ENCODE measurements at places on chromosomes 2 and 18.

GRCh38 chr2:43059183-43059897, 167.1 kb downstream of the ZFP36L2 start:
- DNase-seq = peak; percentile 69

GRCh38 chr2:131105156-131105949, at the start of gene PLEKHB2:
Gene PLEKHB2, plus strand, starts transcription at chr2:131105336. Its CDS starts 15,606 bp downstream, at chr2:131120942.
- peak; percentile 94 for DNase-seq

GRCh38 chr2:204024503-204024902, 87.9 kb downstream of the ICOS start:
- DNase-seq = no peak

- no peak for DNase-seq
These were observed 9.3 kb upstream of the MTCL1 start for GRCh38 chr18:8695932-8696517.

DNA sequence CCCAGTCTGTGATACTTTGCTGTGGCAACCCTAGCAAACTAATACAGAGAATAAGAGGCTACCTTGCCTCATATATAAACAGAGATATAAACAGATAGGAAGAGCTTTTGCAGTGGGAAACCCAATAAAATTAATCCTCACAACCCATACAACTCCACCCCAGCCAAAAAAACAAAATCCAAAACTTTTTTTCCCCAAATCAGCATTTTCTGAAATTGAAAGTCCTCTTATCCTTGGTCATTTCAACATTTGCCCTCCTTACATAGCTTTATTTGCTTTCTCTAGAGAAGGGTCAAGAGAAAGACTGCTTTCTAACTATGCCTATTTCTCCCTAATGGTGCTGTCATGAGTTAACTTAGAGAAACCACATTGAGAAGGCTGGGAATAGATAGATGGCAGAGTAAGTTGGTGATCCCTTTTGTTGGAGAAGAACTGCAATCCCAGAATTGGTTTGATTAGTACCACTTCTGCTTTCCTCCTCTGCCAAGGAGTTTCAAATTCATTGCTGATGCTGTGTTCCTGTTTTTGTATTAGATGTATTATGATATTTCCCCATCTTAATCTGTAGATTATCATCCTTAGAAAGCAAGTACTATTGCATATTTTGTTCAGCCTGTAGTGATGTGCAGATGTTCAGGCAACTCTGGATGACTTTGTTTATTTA, 76.5 kb upstream of the B3GNT2 start:
- DNase-seq = no peak

GRCh38 chr2:131044757-131045150, 48.5 kb downstream of the FAM168B start:
- no peak for DNase-seq

DNA sequence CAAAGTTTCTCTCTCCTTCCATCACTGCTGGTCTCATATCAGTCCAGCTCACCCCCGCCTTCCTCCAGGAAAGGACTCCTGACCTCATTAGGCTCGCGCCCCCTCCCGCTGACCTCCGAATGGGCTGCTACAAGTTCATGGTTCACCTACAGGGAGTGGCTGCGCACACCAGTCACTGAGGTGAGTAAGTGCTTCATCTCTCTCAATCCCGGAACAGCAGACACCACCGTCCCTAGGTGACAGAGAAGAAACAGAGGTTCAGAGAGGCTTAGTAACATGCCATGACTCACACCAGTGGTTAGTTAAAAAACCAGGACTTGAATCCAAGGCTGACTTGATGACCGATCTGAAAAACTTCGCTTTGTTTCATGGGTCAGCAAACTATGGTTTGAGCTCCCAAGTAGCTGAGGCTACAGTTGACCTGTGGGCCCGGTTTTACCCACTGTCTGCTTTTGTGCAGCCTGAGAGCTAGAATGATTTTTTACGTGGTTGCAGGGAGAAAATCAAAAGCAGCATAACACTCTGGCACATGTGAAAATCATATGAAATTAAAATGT, 42.0 kb downstream of the ZFP36L2 start:
- DNase-seq = peak; percentile 62

DNA sequence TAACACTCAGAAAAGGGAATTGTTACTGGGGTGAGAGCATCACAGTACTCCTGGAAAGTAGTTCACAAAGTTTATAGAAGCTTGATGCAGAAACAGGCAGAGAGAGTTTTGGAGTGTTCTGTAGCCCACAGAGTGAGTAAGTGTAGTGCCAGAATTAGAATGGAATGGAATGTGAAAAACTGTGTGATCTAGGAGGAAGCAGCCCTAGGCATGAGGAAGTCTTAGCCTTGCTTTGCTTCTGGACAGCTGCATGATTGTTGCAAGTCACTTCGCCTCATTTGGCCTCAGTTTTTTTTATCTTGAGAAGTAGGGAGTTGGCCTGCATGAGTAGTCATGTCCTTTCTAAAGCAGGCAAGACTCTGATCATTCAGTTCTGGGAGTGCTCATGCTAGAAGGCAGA, 10.9 kb downstream of the SERPINB12 start:
- DNase-seq = no peak

GRCh38 chr2:109498906-109499305, 114.9 kb downstream of the SEPTIN10 start:
- DNase-seq = no peak

DNA sequence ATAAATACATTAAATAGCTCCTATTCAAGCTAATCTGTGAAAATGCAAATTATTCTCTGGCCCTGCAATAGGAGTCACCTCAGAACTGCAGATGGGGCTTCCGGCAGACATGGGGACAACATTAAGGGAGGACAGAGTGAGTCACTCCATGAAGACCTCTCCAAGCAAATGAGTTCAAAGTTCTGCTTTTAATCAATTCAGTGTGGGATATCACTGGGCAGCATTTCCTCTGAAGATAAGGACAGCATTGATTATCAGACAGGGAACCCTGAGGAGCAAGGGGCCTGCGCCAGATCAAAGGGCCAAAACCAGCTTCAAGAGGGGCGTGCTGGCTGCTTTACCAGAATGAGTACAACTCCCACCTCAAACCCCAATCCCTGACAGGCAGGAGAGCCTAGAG, 356.9 kb upstream of the KLHL29 start:
- no peak for DNase-seq

GRCh38 chr2:200101922-200102321, 146.5 kb downstream of the MAIP1 start:
- no peak for DNase-seq

DNA sequence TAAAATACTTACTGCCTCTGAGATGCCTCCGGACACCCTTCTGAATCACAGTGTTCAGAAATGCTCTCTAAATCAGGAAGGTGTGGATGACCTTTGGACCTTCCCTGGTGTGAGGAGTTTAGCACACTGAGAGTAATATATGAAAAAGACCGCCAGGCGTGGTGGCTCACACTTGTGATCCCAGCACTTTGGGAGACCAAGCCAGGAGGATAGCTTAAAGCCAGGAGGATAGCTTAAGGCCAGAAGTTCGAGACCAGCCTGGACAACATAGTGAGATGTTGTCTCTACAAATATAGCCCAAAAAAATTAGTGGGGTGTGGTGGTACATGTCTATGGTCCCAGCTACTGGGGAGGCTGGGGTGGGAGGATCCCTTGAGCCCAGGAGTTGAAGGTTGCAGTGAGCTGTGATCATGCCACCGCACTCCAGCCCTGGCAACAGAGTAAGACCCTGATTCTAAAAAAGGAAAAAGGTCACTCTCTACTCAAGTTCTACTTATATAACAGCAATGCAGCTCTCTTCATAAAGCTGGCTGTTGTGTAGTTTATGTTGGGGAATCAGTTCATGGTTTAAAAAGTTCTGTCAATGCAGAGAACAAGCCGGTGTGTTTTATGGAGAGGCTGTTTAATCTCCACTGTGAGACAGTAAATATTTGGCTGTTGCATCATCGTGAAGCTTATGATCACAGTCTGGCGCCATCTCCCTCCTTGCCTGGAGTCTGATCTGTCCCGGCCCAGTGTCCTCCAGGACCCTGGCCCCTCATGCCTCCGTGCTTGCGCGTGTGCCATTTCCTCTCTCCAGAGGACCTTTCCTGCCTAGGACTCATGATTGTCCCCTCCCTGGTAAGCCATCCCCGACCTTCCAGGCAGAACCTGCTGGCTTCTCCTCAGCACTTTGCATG, 184.5 kb downstream of the FAM210A start:
- no peak for DNase-seq

DNA sequence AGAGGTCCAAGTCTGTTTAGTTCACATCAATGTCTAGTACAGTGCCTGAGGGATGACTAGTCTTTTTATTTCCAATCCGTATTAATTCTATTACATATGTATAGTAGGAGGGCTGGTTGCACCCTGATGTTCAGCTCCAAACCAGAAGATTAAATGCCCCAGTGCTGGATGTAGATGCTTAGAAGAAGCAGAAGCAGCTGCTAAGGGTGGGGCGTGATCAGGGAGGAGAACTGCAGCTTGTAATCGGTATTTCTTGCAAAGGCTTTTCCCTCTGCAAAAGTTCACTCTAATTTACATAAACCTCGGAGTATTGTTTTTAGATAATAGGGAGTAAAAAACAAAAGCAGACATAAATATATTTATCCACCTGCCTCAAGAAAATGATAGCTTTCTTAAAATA, 145.3 kb upstream of the ITGA4 start:
- no peak for DNase-seq

DNA sequence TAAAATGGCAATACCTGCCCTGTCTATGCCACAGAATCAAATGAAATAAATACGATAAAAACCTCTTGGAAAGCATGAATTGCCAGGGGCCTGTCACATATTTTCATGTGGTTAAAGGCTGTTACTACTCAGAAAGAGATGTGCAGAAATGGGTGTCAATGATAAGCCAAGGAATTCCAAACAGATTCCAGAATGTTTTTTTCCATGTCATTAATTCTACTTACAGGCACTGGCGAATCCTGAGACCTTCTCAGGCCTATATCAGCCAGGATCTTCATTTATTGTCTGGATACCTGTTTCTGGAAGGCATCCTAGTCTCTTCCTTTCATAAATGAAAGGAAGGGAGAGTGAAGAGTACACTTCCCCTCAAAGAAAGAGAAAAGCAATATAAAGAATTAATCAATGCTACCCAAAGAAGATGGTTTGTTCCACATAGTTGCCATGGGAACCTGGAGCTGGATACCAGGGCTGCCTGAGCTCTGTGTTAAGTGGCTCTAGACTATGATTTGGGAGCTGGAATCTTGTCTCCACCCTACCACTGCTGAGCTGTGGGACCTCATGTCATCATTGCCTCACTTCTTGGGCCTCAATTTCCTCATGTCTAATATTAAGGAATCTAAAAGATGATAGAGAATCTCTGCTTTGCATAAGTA, 335.1 kb upstream of the SKOR2 start:
- DNase-seq = no peak

- no peak for DNase-seq
These were observed 15.5 kb downstream of the SLC66A2 start for GRCh38 chr18:79935925-79936324.

GRCh38 chr18:48534364-48534763, 4.5 kb upstream of the CTIF start:
- no peak for DNase-seq

- no peak for DNase-seq
These were observed 522.3 kb downstream of the SOX11 start for GRCh38 chr2:6214471-6214870.

DNA sequence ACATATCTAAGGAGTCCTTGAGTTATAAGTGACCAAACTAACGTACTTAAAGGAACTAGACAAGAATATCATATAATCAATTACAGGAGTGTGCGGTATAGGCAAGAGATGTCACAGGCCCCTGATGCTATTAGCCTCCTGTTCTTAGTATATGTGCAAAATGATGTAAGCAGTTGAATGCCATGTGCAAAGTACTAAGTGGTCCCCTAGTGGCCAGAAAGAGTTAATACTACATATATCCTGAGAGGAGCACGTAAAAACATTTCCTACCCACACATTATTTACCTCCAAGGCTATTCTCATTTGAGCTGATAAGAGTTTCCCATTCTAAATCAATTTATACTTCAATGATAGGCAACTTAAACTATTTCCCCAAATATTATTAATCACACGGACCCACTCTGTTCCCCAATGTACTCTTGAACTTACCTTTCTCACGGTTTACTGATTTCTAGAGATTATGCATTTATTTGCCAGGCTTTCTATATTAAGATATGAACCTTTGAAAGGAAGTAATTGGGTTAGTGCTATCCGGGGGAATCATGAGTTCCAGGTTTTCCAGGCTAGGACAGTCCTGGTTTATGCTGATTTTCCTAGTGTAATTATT, 158.0 kb upstream of the KLHL14 start:
- DNase-seq = no peak

GRCh38 chr18:63078471-63078870, 241.1 kb downstream of the BCL2 start:
- no peak for DNase-seq

- DNase-seq = no peak
These were observed 38.8 kb downstream of the EPHA4 start for GRCh38 chr2:221533299-221533698.

- no peak for DNase-seq
These were observed 103.8 kb downstream of the ASAP2 start for GRCh38 chr2:9310377-9310776.

GRCh38 chr2:238574490-238575271, 148.0 kb downstream of the ASB1 start:
- no peak for DNase-seq

- no peak for DNase-seq
These were observed 1.2 kb upstream of the SERPINB13 start for GRCh38 chr18:63585988-63586387.

GRCh38 chr2:60098996-60099395, 454.5 kb downstream of the BCL11A start:
- DNase-seq = no peak

DNA sequence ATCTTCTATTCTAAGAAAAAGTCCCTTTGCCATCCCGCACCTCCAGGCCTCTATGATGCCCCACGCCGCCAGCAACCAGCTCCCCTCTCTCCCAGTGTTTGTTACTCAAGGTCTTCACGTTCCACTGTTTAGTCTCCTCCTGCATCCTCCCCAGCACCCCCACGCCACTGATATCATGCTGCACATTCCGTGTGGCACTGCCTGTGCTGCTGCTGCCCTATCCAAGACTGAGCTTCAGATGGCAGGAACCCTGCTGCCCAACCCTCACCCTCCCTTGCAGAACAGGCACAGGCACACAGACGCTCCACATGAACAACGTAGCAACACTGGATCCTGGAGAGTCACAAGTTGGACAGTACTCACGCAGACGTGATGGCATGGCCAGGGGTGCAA, 35.3 kb downstream of the MYO5B start:
- no peak for DNase-seq

GRCh38 chr2:183105402-183106134, 18.7 kb upstream of the NUP35 start:
- DNase-seq = no peak

- no peak for DNase-seq
These were observed 80.2 kb downstream of the EFEMP1 start for GRCh38 chr2:55843096-55843993.

DNA sequence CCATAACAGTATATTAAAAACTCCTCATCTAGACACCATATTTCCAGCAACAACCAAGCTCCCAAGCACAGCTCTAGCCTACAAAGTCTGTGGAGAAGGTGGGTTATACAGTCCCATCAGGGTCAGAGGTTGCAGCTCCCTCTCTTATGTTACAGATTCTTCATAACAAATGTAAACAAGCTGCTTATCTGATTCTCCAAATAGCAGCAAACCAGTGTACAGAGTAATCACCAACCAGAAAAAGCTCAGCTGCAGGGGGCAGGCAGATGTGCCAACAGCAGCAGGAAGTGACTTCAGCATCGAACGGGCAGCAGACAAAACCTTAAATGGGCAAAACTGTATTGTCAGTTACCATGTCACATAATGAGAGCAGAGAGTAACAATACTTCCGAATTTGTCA, 52.9 kb upstream of the NABP1 start:
- no peak for DNase-seq

Data from stimulated activated CD4-positive, alpha-beta T cell treated with anti-CD3 and anti-CD28 coated beads, Interleukin-2, amount 100 ng/mL, for 24 hours (primary cell).